ENCODE measurements at places on chromosomes 2 and 18.

- DNase-seq = no peak
Observed at GRCh38 chr2:241074901-241075540, 27.1 kb downstream of the MTERF4 start.

DNA sequence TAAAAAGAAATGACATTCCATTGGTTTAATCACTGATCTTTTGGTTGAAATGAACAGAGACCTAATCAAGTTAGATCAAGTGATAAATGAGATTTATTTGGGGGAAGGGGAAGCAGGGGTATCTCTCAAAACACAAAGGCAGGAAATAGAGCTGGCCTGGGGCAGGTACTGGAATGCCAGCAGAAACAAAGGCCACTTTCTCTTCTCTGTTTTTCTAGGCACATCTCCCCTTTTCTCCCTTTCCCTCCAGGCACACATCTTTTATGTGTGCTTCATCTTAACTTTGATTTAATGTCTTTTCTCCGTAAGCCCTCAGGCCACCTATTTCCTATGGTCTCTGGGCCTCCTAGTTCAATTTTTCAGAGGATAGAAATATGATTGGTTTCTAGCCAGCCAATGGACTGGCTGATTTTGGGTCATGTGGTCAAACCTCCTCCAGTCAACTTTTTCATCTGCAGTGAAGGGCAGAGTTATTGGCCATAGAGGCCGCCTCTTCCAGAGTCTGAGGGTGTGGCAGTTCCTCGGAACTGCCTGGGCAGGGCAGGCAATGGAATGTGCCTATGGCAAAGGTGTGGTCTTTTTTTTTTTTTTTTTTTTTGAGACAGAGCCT, 58.9 kb upstream of the FAM136A start:
- DNase-seq = no peak

GRCh38 chr2:9163306-9164111, 43.1 kb upstream of the ASAP2 start:
- DNase-seq = no peak

- no peak for DNase-seq
Observed at GRCh38 chr18:76619621-76620315, 124.7 kb upstream of the ZNF516 start.

DNA sequence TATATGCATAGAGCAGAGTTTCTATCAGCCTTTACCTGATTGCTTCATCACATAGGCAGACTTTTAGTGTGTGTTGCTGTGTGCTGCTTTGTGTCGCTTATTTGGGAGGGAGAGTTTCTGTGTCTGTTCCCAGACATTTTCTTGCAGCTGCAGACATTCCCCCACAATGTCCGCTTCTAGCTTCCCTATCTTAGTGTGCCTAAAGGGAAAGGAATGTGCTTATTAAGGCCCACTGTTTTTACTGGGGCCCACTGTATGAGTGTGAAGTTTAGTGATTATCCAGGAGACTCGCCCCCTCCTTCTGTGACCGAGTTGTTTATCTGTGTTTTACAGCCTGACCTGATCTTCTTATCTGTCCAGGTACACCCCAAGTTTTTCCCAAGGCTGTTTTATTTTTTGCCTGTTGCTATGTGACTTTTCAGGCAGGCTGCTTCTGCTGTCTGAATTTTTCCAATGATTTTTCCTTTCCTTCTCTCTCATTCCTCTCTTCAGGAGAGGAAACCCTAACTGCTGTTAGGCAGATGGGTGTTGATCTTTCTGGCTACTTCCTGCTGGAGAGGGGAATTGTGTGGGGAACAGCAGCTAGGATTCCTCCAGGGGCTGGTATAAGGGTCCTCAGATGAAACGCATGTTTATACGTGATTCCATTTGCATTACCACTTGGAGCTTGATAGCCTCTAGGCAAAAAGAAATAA, 47.6 kb downstream of the STK17B start:
- DNase-seq = no peak

- DNase-seq = no peak
Observed at GRCh38 chr2:9897331-9897737, 54.1 kb downstream of the TAF1B start.

- DNase-seq = no peak
Observed at GRCh38 chr2:551621-552020, 125.6 kb downstream of the TMEM18 start.

- no peak for DNase-seq
Observed at GRCh38 chr2:237053066-237053465, 32.6 kb upstream of the COPS8 start.

DNA sequence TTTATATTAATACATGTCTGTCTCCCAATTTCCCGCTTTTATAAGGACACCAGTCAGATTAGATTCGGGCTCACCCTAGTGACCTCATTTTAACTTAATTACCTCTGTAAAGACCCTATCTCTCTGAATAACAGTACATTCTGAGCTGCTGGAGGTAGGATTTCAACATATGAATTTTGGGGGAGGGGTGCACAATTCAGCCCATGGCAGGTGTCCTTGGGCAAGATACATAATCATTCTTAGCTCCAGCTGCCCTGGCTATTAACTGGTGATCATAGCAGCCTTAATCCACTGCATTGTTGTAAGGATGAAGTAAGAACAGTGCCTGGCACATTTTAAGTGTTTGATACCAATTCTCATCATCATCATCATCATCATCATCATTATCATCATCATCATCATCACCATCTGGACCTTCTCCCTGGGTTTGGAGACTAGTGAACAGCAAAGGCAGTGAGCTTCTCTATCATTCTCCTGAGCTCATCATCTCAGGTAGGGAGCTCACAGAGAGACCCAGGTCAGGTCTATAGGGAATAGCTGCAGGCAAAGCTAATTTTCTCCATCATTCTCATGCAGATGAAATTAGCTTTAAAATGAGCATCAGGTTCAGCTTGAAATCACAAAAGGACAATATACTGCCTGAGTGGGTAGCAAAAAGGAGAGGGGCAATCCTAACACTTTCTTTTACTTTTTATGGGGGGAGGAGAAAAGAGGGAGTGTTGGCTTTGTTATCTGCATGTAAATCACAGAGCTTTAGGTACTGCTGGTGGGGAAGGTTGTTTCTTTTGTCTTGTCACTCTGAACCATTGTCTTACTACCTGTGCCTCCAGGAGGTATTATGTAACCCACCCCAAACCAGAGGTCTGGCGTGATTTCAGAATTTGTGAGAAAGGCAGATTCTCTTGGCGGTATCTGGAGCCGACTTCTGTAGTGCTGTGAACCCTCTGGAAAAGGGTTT, 125.5 kb upstream of the SPRED2 start:
- no peak for DNase-seq

- DNase-seq = no peak
Observed at GRCh38 chr18:2180586-2180985, 390.7 kb downstream of the METTL4 start.

- DNase-seq = no peak
Observed at GRCh38 chr2:59974051-59974766, 579.2 kb downstream of the BCL11A start.

- DNase-seq = no peak
Observed at GRCh38 chr2:66463206-66463755, 28.4 kb downstream of the MEIS1 start.

- no peak for DNase-seq
Observed at GRCh38 chr18:74353169-74353775, 37.6 kb downstream of the C18orf63 start.
